Kidney tubule cell (primary cell): ENCODE measurements at places on chromosomes 7 and 10.

DNA sequence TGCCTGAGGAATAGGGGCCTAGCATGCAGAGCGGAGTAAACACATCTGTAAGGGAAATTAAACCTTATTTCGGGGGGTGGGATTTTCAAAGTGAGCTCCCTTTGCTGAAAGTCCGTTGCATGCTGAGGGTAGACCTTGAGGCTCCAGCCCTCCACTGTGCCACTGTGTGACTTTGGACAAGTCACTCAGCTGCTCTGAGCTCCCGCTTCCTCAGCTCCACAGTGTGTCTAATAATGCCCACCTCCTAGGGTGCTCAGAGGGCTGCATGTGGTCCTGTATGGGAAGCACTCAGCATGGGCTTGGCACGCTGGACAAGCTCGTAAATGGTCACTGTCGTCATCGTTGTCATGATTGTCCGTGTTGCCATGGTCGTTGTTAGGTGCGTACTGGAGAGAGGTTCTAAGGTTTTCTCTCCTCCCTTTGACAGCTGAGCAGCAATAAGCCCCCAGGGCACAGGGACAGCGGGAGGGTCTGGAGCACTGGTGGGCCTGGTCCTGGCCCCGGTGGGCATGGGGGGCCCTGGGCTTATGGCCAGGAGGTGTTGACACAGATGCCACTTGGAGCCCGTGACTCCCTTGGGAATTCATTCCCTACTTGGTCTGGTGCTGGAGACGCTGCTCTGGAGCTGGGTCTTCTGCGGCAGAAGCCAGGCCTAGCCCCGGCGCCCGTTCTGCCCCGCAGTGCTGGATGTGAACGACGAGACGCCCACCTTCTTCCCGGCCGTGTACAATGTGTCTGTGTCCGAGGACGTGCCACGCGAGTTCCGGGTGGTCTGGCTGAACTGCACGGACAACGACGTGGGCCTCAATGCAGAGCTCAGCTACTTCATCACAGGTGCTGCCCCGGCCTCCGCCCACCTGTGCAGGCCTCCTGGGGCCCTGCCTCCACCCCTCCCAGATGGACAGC lies 13.1 kb downstream of the C10orf105 start:
- no peak for DNase-seq

DNA sequence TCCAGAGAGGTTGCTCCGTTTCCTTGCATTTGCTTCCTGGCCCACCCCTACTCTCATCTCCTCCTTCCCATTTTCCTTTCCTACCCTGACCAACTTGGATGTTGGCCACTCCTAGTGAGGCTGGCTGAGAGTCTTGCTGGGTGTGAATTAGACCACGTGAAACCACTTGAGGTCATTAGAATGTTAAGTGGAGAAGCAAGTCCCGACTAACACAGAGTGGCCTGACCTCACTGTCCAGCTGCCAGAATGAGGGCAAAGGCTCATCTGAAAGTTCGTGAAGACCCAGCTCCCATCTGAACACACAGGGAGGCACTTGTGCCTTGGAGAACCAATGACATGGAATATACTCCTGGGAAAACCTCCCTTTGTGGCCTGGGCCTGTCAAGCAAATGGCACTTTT lies 80.8 kb downstream of the WDR11 start:
- DNase-seq, result no peak

DNA sequence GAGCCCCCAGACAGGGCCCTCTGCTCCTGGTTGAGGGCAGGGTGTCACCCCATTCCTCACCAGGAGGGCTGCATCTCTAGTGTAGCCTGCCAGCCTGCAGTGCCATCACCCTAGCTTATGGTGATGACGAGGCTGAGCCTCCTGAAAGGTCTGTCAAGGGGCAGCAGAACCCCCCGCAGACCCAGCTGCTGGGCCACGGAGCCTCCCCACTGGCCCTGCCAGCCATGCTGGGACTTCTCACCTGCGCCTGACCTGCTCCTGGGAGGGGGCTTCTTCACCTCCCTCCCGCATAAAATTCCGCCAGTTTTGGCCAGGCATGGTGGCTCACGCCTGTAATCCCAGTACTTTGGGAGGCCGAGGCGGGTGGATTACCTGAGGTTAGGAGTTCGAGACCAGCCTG lies 40.4 kb upstream of the RASGEF1A start:
- no peak for DNase-seq

GRCh38 chr7:970744-971143 lies 4.6 kb downstream of the COX19 start:
- no peak for DNase-seq

GRCh38 chr7:101287032-101287431 lies 34.6 kb downstream of the IFT22 start:
- DNase-seq, result no peak

DNA sequence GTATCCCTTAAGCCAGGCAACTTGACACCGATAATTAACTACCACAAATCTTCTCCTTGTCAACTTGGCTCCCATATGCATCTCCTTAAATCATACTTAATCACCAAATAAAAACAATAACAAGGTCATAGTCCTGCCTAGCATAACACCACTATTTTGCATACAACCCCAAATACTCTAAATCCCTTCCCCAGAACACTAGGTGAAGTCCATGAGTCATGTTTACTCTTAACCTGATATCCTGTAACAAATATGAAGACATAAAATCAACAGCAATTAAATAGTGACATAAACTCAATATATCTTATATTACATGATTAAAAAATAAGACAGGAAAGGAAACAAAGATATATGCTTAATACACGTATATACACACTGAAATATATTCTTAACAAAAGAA lies 362.0 kb downstream of the ETV1 start:
- no peak for DNase-seq

GRCh38 chr10:22581461-22581860 lies 132.9 kb downstream of the PIP4K2A start:
- no peak for DNase-seq

DNA sequence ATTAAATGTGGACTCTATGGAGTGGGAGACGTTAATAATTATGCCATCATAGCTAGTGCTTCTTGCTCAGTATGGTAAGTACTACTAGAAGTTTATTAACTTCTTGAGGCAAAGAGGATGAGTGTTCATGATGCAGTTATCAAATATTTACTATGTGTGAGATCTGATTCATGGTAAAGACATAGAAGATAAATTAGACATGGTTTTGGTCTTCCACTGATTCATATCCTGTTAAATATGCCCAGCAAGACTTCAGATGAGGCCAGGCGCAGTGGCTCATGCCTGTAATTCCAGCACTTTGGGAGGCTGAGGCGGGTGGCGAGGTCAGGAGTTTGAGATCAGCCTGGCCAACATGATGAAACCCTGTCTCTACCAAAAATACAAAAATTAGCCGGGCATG lies 547.1 kb upstream of the ANKRD30A start:
- peak; percentile 96 for DNase-seq

GRCh38 chr10:98415731-98416119 lies 743 bp upstream of the PYROXD2 start:
- no peak for DNase-seq

- DNase-seq, result peak; percentile 84
Observed at GRCh38 chr10:48231699-48232315, 42.7 kb downstream of the FRMPD2 start.

- peak; percentile 19 for DNase-seq
Observed at GRCh38 chr7:141220263-141220880, 146.5 kb downstream of the TMEM178B start.

- DNase-seq, result no peak
Observed at GRCh38 chr10:86204421-86205305, 161.9 kb downstream of the GRID1 start.

- no peak for DNase-seq
Observed at GRCh38 chr10:115073796-115074195, 19.4 kb upstream of the ATRNL1 start.

GRCh38 chr7:155701972-155702544 lies 57.6 kb downstream of the RBM33 start:
- no peak for DNase-seq

DNA sequence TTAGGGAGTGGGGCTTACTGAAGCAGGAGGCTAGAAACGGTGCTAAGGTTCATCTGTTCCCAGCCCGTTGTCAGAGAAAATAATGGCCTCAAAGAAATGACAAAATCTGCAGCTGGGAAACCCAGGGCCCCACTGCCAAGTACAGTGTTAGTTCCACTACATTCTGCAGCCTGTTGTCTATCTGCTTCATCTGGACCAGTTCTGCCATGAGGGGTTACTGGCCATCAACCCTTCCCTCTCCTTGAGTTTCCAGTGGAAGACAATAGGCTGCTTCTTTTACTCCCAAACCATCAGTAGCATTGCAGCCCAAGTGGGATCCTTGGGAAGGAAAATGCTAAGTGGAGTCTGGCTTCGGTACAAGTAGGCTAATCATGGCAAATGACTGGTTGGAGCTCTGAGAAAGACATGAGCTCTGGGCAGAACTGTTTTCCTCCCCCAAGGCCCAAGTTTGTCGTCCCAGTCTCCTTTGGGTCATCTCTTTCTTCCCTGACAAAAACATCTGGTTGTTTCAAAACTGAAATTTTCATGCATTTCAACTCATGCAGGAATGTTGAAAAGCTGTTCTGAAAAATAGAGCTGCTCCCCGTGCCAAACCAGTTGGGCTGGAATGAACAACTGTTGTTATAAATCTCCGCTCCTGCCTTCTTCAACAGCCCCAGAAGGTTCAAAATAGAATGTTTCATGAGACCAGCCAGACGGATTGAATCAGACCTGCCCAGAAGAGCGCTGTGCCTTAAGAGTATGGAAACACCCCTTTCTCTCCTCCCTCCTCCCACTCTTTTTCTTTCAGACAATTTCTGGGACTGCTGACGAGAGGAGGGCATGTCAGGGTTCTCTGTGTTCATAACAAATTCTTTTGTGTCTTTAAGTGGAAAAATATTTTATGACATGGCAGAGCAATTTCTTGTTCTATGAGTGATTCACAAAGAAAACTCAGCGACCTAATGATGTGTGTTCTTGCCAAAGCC lies 116.6 kb downstream of the RAB18 start:
- DNase-seq, result no peak

DNA sequence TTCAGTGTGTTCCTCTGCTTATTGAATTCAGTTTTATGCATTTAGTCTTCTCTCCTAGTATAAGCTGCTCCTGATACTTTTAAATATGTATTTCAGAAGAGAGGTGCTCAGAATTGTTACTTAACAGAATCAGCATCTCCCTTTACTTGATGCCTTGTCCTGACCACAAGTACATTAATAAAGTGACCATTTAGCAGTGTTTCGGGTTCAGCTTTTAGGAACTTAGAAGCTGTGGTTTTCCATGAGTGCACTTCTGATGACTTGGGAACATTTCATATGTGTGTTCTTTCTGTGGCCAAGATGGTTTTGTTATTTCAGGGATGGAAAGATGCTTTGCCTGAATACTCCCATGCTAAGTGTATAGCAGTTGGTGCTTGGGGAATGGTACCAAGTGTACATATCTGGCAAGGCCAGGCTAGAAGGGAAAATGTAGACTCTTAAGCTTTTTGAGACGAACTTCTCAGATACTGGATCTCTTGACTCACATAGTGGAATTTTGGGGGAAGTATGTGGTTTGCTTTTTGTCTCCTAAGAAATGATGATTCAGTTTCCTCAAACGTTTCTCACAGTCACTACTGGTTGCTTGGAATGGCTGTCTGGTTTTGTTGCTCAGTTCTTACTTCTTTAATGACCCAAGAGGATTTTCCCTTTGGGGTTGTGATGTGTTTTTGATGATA lies 17.2 kb downstream of the SGPL1 start:
- DNase-seq, result peak; percentile 86

DNA sequence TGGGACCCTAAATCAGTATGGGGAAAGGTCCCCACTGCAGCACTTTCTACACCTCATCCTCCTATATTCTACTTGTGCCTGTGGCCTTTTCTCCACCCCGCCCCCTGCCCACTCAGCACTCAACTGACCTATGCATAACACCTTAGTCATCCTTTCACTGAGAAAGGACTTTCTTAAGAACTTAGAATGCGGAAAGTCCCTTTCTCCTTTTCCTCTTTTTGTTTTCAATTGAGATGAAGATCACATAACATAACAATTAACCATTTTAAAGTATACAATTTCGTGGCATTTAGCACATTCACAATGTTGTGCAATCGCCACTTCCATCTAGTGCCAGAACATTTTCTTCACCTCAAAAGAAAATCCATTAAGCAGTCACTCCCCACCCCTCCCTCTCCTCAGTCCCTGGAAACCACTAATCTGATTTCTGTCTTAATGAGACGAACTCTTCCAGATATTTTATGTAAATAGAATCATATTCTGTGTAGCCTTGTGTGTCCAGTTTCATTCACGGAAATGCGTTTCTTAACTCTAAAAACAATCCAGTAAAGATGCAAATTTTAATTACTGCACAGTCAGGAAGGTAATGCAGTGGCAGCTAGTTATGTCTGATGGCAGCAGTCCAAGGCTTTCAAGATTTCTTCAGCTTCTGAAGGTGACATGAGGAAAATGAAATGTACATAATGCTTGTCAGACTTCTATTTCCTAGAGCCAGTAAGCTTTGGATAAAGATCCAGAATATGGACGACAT lies 41.7 kb downstream of the FAS start:
- DNase-seq, result peak; percentile 85
